ENCODE measurements at places on chromosomes 4 and X. TPM values are rescaled to one million over a fixed set of nuclear protein-coding genes. Genes with fewer than 3 reads are reported as not detected.

GRCh38 chr4:76952071-76952470 is 2.5 kb downstream of the SEPTIN11 start:
- no peak for DNase-seq

DNA sequence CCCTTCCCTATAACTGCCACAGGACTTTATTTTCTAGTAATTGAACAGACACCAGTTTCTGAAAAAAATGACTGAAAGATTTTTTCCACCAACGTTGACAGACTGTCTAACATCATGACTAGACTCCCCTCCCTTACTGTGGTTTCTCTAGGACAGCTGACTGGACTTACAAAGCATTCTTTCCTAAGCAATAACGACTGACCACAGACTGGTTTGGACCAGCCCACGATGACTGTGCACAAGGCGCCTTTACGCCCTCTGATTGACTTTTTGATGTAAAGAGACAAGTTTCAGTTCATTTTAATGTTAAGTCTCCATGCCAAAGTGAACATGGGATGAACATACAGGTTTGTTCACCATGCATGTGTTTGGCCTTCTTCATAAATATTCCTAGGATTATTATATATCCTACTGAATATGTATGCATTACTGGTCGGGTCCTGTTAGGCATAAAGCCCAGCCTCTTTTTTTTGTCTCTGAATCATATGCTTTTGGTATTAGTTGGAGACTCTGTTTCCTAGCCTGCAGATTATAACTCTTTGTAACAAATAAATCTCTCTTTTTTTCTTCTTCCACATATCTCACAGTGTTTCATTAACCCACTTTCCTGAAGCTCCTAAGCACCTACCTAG is 50.5 kb upstream of the UGT2B4 start:
- no peak for DNase-seq

GRCh38 chrX:63471004-63471403 is 119.9 kb upstream of the SPIN4 start:
- no peak for DNase-seq

DNA sequence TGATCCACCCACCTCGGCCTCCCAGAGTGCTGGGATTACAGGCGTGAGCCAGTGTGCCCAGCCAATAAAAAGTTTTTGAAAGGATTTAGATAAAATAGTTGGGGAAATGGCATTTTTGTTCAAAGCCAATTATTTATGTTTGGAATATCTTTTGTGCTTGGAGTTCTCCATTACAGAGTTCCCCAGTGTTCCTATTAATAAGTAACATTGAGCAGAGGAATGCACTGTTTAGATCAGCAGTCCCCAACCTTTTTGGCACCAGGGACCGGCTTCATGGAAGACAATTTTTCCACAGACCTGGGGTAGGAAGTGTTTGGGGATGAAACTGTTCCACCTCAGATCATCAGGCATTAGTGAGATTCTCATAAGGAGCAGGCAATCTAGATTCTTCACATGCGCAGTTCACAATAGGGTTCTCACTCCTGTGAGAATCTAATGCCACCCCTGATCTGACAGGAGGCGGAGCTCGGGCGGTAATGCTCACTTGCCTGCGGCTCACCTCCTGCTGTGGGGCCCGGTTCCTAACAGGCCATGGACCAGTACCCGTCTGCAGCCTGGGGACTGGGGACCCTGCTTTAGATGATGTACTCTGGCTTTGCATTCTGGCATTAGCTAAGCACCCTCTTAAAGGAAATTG is 8.3 kb downstream of the PKD2 start:
- DNase-seq = no peak

DNA sequence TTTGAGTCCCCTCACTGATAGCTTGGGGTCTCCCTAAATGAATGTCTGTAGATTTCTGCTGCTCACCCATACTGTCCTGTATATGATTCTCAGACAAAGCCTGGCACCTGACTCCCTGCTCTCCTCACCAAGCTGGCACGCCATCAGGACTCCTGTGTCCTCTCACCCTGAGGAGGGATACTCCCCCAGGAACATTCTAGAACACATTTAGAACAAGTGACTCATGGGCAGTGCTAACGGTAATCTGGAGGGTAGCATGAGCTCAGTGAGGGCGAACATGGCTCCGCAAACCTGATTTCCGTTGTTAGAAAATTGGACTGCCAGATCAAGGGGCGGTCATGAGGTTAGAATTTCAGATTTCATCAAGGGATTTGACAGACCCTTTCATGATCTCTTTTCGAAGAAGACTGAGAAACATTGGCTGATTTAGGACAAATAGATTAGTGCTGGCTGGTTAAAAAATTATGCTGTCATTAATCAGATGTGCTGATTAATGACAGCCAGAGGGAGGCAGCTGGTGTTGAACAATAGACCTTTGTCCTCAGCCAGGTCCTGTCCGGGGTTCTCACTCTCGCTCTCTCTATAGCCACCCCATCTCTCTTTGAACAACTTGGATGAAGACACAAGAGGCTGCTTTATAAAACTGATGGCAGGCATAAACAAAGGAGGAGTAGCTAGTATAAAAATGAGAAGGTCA is 244.3 kb downstream of the PTTG2 start:
- DNase-seq = no peak

GRCh38 chr4:74969507-74970474 is 36.9 kb downstream of the PARM1 start:
- DNase-seq = no peak

DNA sequence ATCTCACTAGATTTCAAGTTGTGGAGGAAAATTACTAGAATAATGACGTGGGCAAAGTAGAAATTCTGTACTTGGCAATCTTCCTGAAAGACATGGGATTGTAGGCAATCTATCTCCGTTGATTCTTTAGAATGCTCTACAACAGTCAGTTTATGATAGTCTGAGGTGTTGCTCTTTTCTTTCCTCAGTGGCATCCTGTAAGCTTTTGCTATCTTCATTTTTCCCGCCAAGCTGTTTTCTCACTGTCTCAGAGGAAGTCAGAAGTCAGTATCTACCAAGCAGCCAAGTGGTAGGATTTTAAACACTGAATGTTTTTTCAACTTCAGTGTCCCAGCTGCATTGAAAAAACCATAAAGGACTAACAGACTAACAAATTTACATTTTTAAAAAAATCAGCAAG is 23.7 kb downstream of the PCDH7 start:
- no peak for DNase-seq

GRCh38 chrX:123990602-123991001 is 29.1 kb downstream of the STAG2 start:
- no peak for DNase-seq

DNA sequence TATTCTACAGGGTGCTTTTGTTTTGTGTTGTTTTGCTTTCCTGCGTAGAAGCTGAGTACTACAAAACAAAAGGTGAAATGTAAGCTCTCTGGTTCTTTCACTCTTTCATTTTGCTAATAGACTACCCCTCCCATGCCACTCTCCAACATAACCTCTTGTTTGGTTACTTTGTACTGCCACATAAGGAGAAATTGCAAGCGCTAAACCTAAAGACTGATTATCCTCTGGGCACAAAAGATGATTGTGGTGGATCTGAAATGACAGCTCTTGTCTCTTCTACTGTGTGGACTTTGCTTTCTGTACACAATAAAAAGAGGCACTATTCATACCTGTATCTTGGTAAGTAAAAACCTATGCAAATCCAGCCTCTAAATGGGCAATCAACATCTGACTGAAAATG is 5.3 kb downstream of the MBNL3 start:
- DNase-seq = no peak

- no peak for DNase-seq
Observed at GRCh38 chrX:53817548-53817947, 131.0 kb upstream of the HUWE1 start.

DNA sequence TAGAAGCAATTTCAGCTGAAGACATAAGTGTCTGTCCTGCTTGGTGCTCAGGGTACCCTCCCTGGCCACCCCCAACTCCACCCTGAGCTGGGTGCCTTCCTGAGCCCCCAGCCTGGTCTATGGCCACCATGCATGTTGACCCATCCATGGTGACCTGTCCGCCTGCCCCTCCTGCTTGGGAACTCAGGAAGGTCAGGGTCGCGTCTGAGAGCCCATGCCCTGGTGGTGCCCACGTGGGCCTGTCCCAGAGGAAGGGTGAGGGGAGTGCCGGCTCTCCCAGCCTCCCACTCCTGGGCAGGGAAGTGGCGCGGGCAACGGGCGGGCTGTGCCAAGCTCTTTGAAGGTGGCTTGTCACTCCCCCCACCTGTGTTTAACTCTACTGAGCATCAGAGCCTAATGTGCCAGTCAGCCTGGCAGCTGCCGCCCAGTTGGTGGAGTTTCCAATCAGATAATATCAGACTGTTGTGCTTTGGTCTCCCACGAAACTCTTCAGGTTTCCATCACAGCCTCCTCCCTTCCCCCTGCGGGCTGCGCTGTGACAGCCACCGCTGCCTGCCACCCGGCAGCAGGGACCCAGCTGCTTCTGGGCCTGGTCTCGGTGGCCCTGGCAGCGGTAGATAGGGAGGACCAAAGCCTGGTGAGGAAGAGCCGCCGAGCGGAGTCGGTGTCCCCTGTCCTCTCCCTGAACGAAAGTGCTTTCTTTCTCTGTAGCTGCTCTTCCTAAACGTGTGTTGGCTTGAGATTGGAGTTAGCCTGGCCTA is 4.8 kb downstream of the SH3BP2 start:
- DNase-seq = peak; percentile 63

- DNase-seq = no peak
Observed at GRCh38 chr4:84920617-84921016, 45.9 kb downstream of the WDFY3 start.

- DNase-seq = no peak
Observed at GRCh38 chr4:26226629-26227376, 94.0 kb upstream of the RBPJ start.

- no peak for DNase-seq
Observed at GRCh38 chr4:142690406-142691163, 155.5 kb downstream of the INPP4B start.

DNA sequence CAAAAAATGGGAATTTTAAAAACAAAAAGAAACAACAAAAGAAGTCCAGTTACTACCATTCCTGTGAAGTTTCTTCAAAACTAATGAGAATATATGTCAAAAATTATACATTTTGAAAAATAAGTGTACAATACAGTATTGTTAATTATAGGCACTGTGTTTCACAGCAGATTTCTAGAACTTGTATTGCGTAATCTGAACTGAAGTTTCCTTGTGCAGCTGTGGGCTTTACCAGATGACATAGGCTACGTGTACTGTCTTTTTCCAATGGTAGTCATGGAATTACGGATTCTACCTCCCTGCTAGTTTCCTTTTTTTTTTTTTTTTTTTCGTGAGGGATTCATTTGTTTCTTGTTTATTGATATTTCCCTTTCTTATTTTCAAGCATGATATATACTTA is 113.8 kb upstream of the GABRA2 start:
- DNase-seq = no peak

Gene FAM9C
- total RNA-seq = 0.26 TPM

Gene LRCH2
- total RNA-seq = 7.4 TPM

Gene NAA11
- total RNA-seq = not detected

Gene FAM114A1
- 43.2 TPM for total RNA-seq

Gene SYN1
- 1.4 TPM for total RNA-seq

Gene ESX1
- not detected for total RNA-seq

Gene POU3F4
- total RNA-seq = not detected

Gene GABRG1
- total RNA-seq = not detected

Gene ITGB1BP2
- 8.9 TPM for total RNA-seq
